ENCODE measurements at places on chromosomes 2 and 18.

GRCh38 chr2:97871096-97871780 lies 124.5 kb downstream of the TMEM131 start:
- no peak for DNase-seq

GRCh38 chr2:190867212-190867611 lies 13.4 kb upstream of the GLS start:
- no peak for DNase-seq

DNA sequence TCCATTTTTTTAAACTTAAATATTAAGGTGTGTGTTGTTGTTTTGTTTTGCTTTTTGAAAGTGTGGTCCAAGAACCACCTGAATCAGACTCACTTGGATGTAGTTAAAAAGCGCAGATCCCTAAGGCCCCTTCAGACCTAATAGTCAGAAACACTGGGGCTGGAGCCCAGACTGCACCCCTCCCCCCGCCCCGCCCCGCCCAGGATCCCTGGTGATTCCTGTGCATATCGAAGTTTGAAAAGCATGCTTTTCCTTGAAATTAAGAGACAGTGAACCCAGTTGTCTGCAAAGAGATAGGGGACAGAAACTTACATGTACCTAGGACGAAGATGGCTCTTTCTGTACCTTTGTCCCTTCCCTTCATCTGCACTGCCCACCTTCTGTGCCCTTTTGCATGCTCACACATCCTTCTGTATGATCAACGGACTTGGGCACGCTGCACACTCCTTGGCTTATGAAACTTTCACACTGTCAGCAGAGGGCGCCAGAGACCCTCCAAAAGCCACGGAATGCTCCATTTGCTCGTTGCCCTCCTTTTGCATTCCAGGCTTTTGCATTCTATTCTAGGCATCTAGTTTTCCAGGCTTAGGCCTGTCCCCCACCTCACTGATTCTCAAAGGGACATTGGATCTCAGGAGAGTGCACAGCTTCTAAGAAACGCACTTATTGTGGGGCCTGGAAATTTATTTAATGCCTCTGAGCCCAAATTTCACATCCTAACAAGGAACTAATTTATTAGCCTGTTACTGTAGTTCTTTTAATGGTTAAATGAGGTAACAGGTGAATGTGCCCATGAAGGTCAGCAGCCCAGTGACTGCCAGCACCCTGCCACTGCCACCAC lies 32.8 kb upstream of the SLC14A1 start:
- peak; percentile 23 for DNase-seq

- DNase-seq, result no peak
Observed at GRCh38 chr2:212832211-212833195, 293.9 kb upstream of the ERBB4 start.

- peak; percentile 94 for DNase-seq
Observed at GRCh38 chr2:165371356-165371755, 98.1 kb upstream of the CSRNP3 start.

DNA sequence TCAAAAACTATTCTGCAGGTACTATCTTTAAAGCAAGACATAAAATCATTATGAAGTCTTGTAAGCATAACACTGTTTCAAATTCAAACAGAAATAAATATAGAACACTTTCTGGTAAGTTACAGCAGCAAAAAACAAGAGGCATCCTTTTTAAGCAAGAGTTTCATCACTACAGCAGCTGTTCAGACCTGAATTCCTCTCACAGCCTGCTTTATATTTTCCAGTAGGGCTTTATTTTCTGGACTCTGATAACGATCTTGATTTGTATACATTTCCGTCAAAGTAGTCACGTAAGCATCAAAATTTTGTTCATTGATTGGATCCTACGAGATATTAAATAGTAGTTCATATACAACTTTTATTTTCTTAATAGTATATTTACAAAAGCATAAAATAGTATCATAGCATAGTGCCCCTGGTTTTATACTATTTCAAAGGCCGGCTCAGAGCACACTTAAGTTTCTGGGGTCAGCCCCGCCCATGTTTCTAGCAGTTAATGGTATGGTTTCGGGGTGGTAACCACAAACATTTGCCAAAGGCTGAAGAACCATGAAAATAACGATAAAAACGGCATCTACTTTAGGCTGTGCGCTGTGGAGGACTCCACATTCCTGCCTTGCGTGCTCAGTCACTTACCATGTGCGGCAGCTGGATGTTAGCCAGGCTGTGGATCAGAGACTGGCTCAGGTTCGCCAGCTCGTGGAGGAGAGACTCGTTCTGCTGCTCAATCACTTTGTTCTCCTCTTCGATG lies 47.5 kb upstream of the PXDN start:
- DNase-seq, result no peak

DNA sequence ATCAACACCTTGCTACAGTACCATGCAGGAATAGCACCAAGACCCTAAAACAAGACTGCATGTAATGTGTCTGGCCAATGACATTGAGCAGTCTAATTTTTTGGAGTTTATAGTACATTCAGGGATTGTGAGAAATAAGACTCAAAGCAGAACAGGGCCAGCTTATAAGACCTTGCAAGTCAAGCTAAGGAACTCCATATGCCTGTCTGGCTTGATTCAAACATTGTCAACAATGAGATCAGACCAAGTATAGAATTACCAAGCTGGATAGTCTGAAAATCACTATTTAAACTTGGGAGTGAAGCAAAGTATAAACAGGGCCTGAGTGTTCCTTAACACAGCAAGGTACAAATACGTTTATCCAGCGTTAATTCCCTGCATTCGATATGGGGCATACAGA lies 370.9 kb downstream of the CNTNAP5 start:
- DNase-seq, result no peak

GRCh38 chr2:70498054-70498453 lies 55.6 kb downstream of the TGFA start:
- DNase-seq, result peak; percentile 17

DNA sequence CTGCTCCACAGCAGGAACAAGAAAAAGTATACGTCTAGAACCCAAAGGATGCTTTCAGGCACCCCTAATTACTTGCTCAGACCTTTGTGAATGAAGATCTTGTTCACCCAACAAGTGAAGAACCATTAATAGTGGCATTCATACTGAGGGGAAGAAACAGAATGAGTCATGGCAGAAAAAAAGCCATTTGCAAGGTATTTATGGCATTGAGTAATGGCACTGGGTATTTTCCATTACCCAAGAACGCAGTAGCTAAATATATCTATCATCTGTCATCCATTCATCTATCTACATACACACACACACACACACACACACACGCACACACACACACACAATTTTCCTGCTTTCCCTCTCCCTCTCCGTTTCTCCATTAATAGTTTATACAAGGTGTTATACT lies 56.4 kb upstream of the XIRP2 start:
- DNase-seq, result no peak

DNA sequence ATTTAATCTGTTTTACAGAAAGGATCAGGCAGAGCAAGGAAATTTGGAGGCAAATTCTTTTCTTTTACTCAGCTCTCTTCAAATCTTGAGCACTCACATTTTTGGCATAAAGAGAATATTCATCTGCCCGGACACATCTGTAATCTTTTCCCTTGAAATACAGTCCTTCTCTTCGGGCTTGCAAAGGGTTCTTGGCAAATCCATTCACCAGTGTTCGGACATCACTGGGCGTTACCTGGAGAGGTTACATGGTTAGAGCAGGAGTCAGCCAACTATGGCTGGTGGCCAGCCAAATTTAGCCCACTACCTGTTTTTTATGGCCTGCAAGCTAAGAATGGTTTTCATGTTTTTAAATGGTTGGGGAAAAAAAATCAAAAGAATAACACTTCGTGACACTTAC lies 2.1 kb downstream of the PFN4 start:
- DNase-seq, result no peak

DNA sequence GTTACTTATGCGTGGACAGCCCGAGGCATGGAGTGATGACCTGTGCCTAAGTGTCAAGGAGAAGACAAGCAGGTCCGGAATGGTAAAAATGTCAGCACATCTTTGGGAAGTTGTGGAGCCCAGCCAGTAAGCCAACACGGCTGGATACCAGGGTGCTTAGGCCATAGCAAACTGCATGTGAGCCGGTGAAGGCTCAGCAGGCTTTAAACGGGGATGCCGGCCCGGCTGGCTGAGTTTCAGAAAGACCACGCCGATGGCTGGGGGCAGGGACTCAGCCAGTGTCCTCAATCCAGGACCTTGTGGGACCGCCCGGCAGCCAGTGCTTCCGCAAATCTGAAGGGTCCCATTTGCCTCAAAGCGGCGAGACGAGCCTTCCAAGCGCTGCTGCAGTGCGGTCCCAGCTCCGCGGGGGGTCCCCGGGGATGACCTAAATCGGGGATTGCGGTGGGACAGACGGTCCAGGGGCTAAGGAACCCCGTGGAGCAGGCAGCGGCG lies 946 bp upstream of the AGAP1 start:
- DNase-seq, result no peak

- peak; percentile 89 for DNase-seq
Observed at GRCh38 chr2:36966370-36967235, at the start of gene STRN. Gene STRN, minus strand, starts transcription at chr2:36966536. Its CDS starts 73 bp downstream, at chr2:36966463.

DNA sequence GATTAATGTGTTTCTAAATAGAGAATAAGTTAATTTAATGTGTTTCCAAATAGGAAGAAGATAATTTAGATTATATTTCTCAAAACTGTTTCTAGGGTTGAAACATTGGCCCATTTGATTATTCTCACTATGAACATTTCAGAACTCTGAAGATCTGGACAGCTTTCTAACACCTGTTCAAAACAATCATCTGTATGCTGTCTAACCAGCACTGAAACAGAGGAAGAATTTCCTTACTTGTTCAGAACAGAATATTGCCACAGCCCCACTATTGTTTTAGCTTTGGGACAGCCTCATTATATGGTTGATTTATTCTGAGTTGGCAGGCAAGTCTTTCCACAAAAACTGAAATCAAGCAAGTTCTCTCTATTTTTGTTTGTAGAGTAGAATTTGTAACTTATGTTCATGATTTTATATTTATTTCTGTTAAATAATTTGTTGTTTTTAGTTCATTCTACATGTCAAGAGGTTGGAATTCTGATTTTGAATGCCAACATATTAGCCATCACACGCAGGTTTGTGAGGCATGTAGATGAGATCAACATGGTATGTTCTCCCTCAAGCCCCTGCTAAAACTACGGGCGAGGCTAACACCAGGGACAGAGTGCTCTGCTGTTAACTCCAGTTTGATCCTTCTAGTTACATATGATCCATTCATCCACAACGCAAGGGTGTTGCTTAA lies 11.2 kb downstream of the IL18RAP start:
- DNase-seq, result no peak

GRCh38 chr2:17301437-17301836 lies 216.8 kb downstream of the RAD51AP2 start:
- no peak for DNase-seq

DNA sequence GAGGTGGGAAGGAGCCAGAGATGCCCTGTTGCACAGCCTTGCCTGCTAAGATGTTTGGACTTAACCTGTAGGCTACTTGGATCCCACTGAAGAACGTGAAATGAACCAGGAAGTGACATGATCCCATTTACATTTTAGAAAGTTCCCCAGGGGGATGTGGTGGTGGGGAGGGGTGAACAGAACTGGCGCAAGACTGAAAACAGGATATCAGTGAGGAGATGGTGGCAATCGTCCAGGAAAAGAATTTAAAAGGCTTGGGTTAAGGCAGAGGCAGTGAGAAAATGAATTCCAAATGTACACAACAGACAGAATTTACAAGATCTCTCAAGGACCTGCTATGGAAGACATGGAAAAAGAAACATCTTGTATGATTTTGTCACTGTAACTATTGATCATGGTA lies 42.3 kb downstream of the SULT1C2 start:
- no peak for DNase-seq

DNA sequence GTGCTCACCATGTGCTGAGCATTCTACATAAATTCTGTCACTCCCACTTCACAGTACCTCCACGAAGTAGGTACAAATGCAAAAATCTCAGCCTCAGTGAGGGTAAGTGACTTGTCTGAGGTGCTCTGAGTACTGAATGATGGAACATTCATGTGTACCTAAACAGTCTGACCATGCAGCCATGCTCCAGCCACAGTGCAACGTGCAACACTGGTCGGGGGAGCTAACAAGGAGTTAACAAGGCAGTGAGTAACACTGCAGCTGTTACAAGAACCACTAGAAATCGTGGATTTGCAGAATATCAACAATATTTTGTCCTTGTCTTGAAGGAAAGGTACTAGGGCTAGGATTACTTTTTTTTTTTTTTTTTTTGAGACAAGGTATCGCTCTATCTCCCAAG lies 36.6 kb upstream of the NDUFV2 start:
- no peak for DNase-seq

GRCh38 chr2:375956-376307 lies 88.0 kb upstream of the ALKAL2 start:
- DNase-seq, result no peak

GRCh38 chr18:74082742-74083556 lies 64.7 kb downstream of the FBXO15 start:
- DNase-seq, result peak; percentile 60

DNA sequence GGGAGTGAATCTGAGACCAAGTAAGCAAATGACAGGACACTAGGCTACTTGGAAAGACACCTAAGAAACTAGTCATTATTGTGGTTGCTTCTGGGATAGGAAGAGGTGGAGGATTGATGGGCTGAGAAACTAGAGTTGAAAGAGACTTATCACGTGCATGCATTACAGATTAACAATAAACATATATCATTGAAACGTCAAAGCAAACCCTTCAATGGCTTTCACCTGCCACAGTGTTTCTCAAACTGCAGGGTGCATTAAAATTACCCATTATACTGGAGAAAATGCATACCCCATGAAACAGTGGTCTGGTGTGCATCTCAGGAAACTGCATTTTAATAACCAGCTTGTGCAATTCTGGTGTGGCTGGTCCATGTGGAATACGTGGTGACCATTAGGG lies 318.8 kb downstream of the SMAD2 start:
- DNase-seq, result no peak

- DNase-seq, result peak; percentile 9
Observed at GRCh38 chr2:156436497-156437085, 412 bp downstream of the GPD2 start.

DNA sequence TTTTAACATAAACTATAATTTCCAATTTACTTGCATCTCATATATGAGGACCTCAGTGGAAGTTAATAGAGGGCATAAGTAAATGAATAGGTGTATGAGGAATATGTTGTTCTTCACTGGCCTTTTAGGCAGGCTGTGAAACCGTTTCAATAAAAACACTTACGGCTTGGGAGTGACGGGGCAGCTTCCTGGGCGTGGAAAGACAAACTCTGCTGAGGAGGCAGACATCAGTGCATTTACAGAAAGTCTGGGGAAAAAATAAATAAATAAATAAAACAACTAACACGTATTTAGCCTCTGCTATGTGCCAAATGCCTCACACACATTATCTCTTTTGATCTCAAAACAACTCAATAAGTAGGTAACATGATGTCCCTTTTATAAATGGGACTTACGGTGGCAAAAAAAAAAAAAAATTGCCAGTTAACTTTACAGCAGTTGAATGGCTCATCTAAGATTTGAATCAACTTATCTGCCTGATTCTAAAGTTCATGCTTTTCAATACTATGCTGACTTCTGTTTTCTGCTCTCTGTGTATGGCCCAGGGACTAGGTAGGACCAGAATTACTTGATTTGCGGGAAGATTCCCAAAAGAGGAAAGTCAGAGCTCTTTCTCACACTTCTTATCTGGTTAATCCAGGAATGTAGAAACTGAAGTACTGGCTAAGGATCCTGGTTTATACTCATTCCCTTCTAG lies 77.5 kb upstream of the LRATD1 start:
- no peak for DNase-seq

Measured in NCI-H510A treated with DMSO at 0.1 percent for 48 hours (cell line).